ENCODE measurements at places on chromosomes 2 and 18. TPM values are rescaled to one million over a fixed set of nuclear protein-coding genes. Genes with fewer than 3 reads are reported as not detected.

- DNase-seq = peak; percentile 86
Observed at GRCh38 chr2:47076586-47077441, 78.3 kb downstream of the STPG4 start.

- no peak for DNase-seq
Observed at GRCh38 chr2:78439122-78439521, 586.4 kb upstream of the REG3G start.

DNA sequence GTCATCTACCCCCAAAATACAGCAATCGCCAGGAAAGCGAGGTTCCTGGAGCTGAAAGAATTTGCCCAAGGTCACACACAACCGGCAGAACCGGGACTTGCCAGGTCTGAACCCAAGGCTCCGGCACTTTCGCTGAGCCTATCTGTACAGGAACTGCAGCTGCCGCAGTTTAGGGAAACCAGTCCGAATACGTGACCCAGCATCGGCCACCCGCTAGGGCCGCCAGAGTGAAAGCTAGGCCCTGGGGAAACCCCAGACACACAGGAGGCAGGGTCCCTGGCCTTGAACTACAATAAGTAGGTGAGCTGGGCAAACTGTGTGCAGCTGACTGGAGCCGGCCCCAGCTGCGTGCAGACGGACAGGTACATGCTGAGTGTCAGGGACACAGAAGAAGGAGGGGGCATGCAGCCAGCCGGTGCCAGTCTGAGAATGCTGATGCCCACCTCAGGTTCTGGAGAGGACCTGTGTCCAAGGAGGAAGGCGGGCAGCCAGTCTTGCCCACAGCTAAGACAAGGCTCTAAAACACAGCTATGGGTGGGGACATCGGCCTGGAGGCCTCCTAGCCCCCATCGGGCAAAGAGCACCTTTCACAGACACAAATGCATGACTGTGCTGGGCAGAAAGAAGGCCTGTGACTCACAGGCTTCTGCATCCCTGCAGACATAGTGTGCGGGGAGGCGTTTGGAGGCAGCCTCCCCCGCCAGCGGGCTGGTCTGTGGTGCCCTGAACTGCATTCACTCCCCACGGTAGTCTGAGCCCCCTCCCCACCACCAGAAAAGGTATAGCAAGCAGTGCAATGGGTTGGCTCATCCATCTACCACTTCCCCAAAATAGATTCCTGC, 107.4 kb upstream of the ID2 start:
- DNase-seq = peak; percentile 73

DNA sequence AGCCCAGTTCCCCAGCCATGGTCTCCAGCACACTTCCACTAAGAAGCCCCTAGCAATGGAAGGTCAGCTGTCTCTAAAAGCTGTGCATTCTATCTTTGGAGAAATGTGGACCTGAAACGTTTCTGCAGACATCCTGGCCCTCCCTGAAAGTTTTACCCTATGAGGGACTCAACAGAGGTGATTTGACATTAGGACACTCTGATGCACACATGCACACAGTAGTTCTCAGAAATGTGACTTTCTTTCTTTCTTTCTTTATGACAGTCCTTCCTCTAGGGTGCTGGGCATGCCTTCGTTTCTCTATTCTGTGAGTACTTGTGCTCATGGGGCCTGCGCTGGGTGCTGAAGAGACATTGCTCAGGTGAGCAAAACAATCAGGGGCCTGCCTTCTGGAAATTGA, 857.3 kb downstream of the RNF144A start:
- no peak for DNase-seq

DNA sequence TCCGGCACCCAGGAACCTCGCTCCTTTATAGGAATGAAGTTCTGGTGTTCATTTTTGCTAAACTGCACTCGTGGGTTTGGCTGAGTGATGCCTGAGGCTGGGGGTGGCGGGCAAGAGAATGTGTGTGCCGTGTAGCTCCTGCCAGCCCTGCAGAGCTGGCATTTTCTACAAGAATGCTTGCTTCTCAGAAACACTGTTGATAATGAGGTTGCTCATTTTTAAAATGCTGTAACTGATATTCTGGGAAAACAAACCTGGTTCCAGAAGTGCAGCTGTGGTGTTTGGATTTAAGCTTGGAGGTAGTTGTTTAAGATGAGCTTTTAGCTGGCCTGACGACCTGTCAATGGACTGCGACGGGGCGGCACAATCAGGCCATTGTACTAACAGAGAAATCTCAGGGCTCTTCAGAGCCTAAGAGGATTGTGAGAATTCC, 511.9 kb upstream of the TNP1 start:
- DNase-seq = peak; percentile 77

DNA sequence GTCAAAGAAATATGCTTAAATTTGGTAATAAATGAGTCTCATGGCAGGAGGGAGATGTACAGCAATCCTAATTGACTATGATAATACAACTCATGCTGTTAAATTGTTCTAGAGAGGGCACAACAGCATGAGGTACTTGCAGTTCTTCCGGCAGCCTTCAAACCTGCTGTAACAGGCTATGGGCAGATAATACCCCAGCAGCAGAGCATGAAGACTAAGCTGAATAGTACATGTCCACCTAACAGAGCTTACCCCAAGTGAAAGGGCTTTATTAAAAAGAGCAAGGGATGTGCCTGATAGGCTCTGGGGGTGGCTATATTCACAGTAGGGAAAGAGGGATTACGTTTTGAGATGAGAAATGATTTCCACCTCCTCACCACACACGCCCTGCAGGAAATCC, 28.9 kb downstream of the MRO start:
- DNase-seq = no peak

- DNase-seq = no peak
Observed at GRCh38 chr2:55136138-55136541, 85.9 kb upstream of the RTN4 start.

DNA sequence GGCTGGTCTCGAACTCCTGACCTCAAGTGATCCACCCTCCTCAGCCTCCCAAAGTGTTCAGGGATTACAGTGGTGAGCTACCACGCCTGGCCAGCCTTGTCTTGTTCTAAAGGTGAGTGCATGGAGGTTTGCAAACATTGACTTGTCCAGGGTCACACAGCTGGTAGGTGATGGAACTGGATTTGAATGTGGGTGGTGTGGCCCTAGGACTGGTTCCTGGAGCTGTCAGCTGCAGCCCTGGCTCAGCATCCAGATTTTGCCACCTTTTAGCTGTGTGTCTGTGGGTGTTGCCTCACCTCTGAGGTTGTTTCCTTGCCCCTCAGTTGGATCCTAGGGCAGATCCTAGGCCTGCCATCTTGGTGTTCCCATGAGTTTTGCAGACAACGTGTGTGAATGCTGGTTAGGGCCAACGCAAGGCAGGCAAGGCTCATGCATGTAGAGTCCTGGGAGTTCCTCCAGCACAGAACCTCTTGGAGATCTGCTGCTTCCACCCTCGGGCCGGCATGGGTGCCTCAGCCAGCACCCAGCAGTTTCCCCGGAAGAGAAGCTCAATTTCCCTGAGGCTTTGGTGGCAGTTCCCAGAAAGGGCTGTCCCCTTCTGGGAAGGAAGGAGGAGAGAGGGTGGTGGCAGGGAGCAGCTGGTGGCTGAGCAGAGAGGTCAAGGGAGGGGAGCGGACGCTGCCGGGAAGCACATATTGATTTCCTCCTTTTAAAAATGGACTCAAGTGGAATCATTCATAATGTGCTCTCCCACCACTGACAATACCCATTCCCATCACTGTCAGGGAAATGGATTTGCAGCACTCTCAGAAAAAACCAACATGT, 127.6 kb upstream of the HS6ST1 start:
- no peak for DNase-seq

DNA sequence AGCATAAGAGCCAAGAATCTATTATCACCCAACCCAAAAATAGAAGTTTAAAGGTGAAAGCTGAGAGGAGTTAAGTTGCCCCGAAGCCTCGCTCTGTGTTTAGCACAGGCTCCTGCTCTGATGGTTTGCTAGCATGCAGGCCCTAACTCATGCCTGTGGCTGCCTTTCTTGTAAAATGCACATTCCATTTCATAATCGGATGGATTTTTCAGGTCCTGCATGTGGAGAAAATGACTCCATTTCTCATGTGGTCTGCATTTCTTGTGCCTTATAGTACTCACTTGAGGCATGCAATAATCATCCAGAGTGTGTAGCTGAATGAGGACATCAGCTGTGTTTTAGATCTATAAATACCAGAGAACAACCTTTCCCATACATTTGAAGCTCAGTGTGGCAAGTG, 381.8 kb downstream of the CPS1 start:
- DNase-seq = no peak

GRCh38 chr2:59237311-59237710, 996.2 kb upstream of the FANCL start:
- no peak for DNase-seq

DNA sequence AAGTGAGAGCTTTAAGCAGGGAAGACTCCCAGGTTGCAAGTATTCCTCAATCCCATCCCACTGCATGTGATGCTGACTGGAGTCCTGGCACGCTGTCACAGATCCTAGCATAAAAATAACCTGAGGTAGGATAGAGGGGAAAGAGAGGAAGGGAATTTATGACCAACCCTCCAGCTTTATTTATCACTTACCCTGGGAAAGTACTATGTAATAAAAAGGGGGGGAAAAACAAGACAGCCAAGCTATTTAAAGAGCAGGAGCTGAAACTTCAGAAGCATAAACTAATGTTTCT, 122.2 kb downstream of the SLC8A1 start:
- no peak for DNase-seq

- DNase-seq = no peak
Observed at GRCh38 chr2:197707316-197708213, 2.4 kb downstream of the MARS2 start.

DNA sequence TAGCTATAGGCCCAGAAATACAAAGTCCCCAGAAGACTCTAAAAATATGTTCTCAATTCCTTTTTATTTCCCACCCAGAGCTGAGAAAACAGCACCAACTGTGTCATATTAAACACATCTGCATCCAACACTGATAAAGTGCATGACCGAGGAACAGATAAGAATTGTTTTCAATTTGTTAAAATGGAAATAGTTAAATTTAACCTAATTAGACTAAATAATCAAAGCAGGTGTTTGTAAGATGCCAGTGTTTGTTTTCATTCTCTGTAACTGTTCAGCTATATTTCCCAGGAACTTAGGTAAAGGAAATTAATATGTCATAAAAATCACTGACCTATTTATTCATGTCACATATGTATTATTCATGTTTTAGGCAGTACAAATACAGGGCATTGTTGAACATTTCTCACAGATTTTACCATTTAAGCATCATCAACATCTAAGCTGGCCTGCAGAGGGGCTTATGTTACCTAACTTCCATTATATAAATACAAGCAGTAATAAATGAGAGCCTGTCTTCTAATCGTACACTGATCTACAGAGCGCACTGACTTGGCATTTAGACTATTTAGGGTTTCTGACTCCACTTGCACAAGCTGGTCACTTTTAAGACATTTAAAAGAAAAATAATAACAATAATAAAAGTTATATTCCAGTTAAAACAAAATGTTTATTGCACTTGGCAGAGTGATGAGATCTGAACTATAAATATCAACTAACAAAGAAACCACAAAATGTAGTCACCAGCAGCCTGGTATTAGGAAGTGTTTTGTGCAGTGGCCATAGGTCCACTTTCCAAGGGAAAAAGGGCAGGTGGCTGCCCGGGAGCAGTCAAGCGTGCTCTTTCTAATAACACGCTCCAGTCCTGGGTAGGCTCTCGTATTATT, 86.6 kb upstream of the ZFP36L2 start:
- DNase-seq = no peak

DNA sequence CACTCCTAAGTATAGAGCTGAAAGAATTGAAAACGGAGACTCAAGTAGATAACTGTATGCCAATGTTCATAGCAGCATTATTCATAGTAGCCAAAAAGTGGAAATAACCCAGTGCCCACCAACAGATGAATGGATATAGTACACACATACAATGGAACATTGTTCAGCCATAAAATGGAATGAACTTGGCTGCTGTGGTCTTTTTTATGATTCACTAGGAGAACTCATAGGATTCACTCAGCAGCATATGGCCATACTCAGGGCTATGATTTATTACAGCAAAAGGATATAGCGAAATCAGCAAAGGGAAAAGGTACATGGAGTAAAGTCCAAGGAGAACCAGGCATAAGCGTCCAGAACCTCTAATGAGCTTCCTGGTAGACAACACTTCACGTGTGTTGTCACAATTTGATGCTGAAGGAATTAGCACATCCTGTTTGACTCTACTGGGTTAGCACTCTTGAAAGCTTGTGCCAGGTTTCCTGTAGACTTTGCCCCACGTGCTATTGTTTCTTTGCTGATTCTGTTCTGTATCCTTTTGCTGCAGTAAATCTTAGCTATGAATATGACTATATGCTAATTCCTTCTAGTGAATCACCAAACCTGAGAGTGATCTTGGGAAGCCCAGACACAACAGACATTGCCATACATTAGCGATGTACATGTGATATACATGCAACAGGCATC, 15.7 kb downstream of the SPC25 start:
- no peak for DNase-seq

GRCh38 chr2:12543978-12544558, 172.7 kb upstream of the TRIB2 start:
- DNase-seq = no peak

- DNase-seq = no peak
Observed at GRCh38 chr18:27763341-27763740, 413.6 kb downstream of the CDH2 start.

GRCh38 chr18:13434854-13435253, 216.3 kb downstream of the LDLRAD4 start:
- DNase-seq = no peak

DNA sequence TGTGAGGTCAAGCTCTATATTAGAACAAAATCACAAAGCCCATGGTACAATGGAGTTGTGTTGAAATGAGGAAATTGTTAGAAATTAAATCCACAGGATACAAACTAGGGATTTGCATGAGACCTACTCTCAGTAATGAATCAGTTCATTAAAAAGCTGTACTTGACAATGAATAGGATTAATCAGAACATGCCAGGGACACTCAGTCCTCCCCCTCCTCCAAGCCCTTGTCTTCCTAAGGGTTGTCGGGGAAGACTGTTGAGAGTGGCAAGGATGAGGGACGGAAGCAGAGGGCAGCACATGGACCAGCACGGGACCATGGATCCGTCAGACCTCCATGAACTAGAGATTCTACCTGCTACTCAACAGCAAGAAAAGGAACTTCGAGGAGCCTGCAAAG, 39.8 kb downstream of the SPRED2 start:
- no peak for DNase-seq

Gene SPHKAP
- not detected for polyA plus RNA-seq

Gene SCYGR4
- not detected for polyA plus RNA-seq

Gene MYCN
- 0.26 TPM for polyA plus RNA-seq

Gene SCN3A
- polyA plus RNA-seq = 0.38 TPM

Gene CGREF1
- 5.8 TPM for polyA plus RNA-seq

Gene BOLL
- polyA plus RNA-seq = not detected

Gene NAT8
- polyA plus RNA-seq = not detected

Gene EIF2AK3
- 10.6 TPM for polyA plus RNA-seq
